ENCODE measurements at places on chromosomes 6 and 20.

DNA sequence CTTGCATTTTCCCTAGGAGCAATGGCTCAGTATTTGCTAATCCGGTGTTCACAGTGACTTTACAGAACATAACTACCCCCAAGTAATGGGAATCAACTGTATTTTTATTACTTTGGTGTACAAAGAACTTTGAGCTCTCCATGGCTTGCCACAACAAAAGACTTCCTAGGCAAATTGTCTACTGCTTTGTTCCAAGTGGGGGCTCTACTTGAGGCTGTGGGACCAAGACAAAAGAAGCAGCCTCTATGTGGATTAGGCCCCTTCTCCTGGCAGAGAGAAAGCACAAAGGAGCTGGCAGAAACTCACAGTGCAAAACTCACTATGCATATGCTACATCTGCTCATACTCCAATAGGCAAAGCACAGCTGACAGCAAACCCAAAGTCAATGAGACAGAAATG is 853 bp downstream of the WFDC8 start:
- no peak for DNase-seq

DNA sequence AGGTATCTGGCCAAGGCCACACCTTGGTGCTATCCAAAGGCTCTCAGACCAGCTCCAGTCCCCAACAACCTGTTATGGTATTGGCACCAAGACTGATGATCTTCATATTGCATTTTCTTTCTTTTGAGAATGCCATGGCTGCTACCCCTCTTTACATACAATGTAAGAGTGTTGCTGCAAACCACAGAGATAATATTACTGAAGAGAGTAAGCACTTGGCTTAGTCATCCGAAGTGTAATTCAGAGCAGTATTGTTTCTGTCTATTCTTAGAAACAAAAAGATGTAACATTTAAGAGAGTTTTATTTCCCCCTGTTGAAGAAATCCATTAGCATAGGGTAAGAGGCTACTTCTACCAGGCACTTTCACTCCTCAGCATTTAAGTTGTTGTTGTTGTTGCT is 212.5 kb downstream of the C6orf118 start:
- DNase-seq, result no peak

- no peak for DNase-seq
These were observed 5.4 kb downstream of the CCN5 start for GRCh38 chr20:44720621-44720996.

- no peak for DNase-seq
These were observed 202.0 kb downstream of the RNGTT start for GRCh38 chr6:88761237-88762031.

GRCh38 chr6:109693111-109693510 is 2.0 kb downstream of the FIG4 start:
- DNase-seq, result no peak

- DNase-seq, result no peak
These were observed 748 bp upstream of the ZNF292 start for GRCh38 chr6:87154641-87154992.

DNA sequence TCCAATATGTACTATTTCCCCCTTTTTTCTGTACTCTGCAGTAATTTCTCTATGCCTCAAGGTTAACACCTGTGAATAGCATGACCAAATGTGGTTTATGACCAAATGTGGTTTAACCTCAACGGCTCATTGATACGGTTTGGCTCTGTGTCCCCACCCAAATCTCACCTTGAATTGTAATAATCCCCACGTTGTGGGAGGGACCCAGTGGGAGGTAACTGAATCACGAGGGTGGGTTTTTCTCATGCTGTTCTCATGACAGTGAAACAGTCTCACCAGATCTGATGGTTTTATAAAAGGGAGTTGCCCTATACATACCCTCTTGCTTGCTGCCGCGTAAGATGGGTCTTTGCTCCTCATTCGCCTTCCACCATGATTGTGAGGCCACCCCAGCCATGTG is 18.7 kb downstream of the DEK start:
- DNase-seq, result no peak

- DNase-seq, result no peak
These were observed 239.9 kb upstream of the RNF217 start for GRCh38 chr6:124722141-124722878.

- DNase-seq, result no peak
These were observed 106.5 kb upstream of the TIAM2 start for GRCh38 chr6:154888421-154889295.

- no peak for DNase-seq
These were observed 107.9 kb downstream of the BANF2 start for GRCh38 chr20:17807651-17808050.

DNA sequence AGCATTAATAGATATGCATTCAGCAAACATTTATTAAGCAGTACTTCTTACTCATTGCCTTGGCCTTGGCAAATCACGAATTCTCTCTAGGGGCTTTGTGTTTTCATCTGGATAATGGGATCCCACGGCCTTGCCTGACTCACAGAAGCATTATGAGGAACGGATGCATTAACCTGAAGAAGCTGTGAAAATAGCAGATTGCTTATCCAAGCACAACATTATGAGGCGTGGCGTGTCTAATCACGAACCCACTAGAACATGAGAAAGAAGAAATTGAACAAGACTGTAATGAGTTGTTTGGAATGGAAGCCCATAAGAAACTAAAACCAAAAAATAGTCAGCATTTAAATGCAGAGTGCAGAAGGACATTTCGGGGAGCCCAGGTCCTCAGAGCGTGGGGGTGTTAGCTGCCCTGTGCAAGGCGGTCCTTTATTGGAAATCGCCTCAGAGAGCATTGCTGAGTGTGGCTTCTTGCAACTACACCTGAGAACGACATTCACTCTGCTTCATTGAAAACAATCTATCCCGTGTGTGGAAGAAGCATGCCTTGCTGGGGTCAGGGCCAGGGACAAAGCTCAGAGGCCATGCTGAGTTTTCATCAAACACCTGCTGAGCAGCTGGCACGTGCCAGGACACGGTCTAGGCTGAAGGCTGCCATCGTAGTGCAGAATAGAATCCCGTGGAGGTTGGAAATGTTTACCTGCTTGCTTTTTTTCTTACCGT is 179.9 kb downstream of the ZDHHC14 start:
- DNase-seq, result no peak

GRCh38 chr6:49284180-49284579 is 178.9 kb downstream of the MMUT start:
- no peak for DNase-seq

DNA sequence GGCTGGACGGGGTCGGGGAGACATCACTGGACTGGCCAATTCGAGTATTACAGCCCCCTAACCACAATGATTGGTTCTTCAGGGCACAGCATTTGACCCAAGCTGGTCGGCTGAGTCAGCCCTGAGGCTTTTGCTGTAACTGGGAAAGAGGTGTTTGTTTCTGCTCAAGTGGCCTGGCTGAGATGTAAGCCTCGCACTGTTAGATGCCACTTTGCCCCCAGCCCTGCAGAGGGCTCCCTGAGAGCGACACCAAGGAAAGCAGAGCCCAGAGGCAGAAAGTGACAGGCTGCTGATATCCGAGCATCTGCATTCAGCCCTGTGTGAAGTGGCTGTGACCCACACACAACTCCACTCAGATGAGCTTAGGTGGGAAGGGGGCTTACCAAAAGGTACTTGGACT is 19.4 kb downstream of the ERGIC3 start:
- DNase-seq, result peak; percentile 5

- no peak for DNase-seq
These were observed 18.4 kb downstream of the STX16 start for GRCh38 chr20:58669287-58670006.

- no peak for DNase-seq
These were observed 247.3 kb upstream of the CNR1 start for GRCh38 chr6:88413459-88413858.

DNA sequence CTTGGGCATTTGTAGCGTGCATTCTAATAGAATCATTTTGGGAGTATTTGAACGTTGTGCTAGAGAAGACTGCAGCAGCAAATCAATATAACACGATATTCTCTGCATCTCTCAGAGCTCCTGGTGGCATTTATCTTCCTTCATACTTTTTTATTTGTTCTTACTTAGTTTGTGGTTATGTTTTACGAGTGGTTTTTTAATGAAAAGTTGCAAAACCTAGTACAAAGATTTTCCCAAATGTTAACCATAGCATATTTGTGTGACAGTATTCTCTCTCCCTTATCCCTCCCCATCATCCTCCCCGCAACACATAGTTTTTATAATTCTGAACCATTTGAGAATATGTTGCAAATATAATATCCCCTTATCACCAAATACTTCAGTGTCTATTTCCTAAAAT is 50.4 kb downstream of the JARID2 start:
- DNase-seq, result no peak

- DNase-seq, result no peak
These were observed 65.8 kb downstream of the NOL4L start for GRCh38 chr20:32519381-32519730.

DNA sequence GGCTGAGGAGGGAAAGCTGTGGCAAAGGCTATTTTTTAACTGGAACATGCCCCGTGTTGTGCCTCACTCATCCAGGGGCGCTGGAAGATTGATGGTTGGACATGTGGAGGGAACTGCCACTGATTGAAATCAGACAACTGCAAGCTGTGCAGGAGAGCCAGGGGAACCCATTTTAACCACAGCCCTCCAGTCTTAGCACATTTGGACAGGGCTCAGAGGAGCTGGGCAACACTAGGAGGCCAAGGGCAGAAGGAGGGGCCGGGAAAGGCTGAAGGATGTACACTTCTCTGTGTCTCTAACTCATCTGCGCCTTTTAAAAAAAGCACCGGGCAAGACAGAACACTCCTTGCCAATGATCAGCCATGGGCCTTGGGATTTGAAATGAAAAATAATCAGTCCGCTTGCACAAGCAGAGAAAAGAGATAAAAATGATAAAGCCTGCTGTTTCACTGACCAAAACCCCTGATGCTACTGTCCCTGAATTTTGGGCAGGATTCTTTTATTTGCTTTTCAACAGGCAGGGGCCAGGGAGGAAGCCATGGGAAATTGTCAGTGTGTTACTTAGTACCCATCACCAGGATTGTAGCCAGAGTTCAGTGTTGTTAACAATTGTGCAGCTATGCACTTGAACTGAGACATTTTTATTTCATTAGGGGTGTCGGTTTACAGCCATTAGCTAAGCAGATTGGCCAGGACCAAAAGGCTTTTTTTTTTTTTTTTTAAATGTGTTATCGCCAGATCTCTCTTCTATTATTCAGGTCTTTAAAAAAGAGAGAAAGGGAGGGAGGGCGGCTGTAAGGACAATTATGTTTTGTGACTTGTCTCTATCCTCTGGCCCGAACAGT is 109.3 kb upstream of the EYA4 start:
- no peak for DNase-seq
